ENCODE measurements at places on chromosomes 16 and 17.

GRCh38 chr17:43030137-43030767 is 5.2 kb downstream of the RND2 start:
- DNase-seq: no peak

DNA sequence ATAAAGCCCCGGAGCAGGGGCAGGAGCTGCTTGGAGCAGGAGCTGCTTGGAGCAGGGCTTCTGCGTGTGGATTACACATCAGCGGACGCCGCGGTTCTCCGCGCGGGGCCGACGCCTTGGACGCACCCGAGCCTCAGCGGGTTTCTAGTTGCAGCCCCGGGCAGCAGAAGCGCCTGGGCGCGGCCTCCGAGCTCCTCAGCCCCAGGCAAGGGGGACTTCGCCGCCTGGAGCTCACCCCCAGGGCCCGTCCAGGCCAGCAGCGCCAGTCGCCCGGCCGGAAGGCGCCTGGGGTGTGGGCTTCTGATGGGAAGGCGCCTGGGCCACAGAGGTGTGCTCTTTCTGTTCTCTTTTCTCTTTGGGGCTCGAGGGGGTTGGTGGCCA is 6.3 kb downstream of the FOXF1 start:
- DNase-seq: no peak

DNA sequence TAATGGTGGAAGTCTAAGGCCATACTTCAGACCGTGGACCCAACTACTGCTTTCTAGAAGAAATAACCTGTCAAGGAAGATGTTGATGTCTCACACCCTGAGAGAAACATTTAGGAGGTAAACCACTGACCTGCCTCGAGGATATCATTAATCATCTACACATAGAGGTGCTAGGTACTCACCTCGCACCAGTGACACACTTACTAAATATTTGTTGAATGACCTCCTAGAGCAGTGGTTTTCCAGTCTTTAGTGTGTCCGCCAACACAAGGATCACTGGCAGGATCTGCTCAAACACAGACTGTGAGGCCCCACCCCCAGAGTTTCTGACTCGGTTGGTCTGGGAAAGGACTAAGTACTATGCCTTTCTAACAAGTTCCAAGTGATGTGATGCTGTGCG is 197.4 kb upstream of the CACNG5 start:
- DNase-seq: no peak

DNA sequence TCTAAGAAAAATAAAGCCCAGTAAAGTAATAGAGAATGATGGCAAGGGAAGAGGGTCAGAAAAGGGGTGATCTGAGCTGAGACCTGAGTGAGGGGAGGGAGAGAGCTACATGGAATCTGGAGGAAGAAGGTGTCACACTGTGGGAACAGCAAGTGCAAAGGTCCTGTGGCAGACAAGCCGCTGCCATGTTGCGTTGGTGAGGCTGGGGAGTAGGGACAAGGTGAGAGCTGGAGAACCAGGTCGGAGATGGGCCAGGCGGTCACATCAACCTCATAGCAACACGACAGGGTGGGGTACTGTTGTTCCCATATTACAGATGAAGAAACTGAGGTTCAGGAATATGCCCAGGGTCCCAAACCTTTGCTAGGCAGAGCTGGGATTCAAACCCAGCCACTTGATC is 16.6 kb upstream of the CALB2 start:
- DNase-seq: no peak

GRCh38 chr16:84541999-84542817 is 37.7 kb upstream of the MEAK7 start:
- DNase-seq: no peak

GRCh38 chr16:27243725-27244362 is 24.7 kb downstream of the NSMCE1 start:
- no peak for DNase-seq

- no peak for DNase-seq
Observed at GRCh38 chr17:32569171-32570080, 82.6 kb downstream of the CDK5R1 start.

GRCh38 chr17:74515941-74516340 is 15.3 kb downstream of the CD300LB start:
- DNase-seq: no peak

GRCh38 chr17:74089869-74090464 is 113.5 kb upstream of the RPL38 start:
- DNase-seq: peak; percentile 71

- DNase-seq: no peak
Observed at GRCh38 chr17:16917671-16918394, 54.1 kb downstream of the TNFRSF13B start.

DNA sequence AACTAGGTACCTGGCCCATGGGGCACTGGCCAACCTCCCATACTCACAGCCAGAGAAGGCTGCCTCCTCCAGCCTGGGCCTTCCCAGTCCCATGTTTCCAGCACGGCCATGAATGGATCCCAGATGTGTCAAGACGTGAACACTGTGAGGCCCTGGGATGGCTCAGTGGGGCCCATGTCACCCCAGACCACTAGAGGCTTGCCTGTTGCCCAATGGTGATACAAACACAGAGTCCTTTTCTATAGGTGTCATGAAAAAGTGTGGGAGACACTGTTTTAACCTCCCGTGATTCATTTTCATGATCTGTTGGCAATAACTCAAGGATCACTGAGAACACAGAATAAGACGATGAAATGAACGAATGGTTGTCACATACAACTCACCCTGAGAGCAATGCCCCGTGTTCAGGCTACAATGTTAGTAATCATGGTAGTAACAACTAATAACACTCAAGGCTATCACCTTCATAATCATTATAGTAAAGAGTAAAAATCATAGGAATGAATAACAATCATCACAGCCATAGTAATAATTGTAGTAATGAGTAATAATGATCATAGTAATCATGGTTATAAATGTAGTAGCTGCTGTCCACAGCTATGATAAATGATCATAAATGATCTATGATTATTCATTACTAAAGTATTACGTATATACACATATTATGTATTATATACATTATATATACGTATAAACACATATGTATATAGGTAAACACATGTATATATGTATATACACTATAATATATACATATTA is 64.0 kb downstream of the DYNLRB2 start:
- no peak for DNase-seq

GRCh38 chr17:29054835-29055234 is 11.9 kb downstream of the PIPOX start:
- DNase-seq: no peak

GRCh38 chr16:83895243-83895642 is 3.7 kb upstream of the MLYCD start:
- no peak for DNase-seq

DNA sequence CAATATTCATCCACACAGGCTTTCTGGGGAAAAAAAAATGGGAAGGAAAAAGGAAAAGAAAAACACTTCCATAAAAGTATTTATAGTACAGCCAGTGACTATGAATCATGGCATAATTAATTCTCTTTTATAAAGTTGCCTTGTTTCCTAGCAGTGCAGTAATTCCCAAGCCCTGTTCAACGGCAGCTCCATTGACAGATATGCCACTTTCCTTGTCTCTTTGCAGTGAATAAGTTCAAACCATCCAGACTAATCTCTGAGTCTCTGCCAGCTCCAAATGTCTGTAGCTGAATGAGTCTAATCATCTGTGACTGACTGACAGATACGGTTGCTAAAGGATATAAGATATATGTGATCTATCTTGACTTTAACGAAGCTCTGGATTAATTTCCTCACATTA is 52.9 kb upstream of the KCNJ16 start:
- DNase-seq: no peak

DNA sequence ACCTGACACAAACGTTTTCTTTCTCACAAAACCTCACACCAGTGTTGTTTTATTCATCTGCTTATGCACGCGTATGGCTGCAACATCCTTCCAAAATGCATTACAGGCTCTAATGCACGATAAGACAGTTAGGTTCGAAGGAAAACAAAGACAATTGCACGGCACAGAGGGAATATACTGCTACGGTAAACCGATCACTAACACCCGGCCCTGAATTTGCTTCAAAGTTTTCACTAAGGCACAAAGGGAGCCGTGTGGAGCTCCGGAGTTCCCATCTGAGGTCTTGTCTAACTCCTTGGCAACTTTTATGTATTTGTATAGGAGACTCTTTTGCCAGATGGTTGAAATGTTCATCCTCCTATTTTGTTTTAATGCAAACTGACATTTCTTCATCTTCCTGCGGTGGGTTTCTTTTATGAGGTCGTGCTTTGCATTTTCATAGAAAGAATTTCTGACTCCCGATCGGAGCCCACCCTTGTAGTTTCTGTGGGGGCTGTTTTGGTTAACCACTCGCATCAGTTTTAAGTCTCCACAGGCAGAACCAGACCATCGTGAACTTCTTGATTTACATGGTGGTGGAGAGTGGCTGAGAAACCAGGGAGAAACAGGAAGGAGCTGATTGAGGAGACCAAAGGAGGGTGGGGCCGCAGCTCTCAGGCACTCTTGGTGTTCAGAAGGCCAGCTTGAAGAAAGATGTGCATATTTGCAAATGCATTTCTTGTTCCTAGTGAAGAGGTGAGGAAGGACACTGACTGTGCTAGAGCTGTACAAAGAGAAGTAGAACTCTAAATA is 516.8 kb downstream of the MAF start:
- no peak for DNase-seq

Data from K562 (cell line).